Effector CD4-positive, alpha-beta T cell (primary cell): ENCODE measurements at places on chromosomes 1 and 21.
A peak's percentile ranks its signal among the peaks of the same experiment; 100 is the strongest.

DNA sequence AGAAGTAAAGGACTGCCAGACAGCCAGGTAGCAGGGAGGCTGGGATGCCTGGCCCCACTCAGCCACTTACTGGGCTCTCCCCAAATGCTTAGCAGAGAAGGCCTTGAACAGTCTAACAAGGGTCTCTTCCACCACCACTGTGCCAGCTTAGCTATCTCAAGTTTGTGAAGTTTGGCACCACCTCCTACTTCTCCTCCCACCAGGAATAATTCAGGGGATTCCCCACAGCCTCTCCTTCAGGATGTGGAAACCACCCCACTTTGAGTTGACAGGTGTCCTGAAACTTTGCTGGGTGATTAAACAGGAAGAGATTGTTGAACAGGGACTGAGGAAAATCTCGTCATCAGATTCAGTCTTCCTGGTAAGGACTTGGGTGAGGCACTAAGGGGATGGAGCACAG, 59.4 kb upstream of the ATP1B1 start:
- no peak for DNase-seq

DNA sequence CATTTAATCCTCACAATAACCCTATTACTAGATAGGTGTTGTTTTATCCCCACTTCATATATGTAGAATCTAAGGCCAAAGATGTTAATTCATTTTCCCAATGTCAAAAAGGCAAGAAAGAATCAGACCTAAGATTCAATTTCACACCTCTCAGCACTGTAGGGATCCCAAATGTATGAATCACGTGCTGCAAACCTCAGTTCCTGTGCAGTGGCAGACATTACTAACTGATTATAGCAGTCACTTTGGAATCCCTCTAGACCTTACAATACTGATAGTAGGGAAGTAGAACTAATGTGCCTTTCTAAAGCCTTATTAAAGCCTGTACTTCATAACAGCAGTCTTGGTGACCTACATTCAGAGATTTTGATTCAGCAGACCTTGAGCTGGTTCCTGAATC, 2.3 kb downstream of the C1orf87 start:
- DNase-seq, result no peak

DNA sequence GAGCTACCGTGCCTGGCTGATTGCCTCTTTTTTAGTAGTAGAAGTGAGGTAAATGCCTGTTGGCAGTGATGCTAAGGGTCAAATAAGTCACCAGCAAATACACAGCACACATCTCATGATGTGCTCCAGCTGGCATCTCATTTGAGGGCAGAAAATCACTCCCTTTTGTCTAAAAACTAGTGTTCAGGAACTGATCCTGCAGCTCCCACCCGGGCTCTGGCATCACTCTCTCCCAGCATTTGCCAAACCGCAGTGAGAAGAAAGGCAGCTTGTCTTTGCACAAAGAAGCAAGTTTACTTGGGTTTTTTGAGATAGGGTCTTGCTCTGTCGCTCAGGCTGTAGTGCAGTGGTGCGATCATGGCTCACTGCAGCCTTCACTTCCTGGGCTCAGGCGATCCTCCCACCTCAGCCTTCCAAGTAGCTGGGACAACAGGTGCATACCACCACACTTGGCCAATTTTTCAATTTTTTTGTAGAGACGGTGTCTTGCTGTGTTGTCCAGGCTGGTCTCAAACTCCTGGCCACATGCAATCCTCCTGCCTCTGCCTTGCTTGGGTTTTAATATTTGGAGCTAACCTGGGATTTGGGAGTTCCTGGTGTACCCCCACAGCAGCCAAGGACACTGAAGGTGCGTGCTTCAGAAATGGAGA, 4.1 kb downstream of the RBP7 start:
- no peak for DNase-seq

GRCh38 chr1:6962478-6962995, 177.3 kb downstream of the CAMTA1 start:
- peak; percentile 6 for DNase-seq

DNA sequence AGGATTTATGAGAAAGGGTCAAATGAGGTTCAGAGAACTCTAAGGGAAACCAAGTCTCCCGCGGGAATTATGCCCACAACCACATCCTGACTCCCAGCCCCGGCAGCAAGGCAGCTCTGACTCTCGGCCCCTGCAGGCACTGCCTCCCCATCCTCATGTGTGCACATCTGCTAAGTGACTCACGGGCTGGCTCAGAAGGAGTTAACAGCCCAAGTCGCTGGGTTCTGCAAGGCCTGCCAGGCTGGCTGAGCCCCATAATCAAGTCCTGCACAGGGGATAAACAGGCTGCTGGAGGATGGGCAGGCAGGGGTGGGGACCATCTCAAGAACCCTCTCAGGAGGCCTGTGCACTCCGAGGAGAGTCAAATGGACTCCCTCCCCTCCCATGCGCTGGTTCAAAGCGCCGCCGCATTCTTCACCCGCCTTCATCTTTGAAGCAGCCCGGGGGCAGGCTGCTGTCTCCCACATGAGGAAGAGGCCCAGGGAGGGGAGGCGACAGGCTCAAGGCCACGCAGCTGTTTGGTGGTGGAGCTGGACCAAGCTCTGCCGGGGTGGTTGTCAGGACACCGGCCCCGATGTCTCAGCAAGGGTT, 344.3 kb downstream of the MATN1 start:
- DNase-seq, result no peak

DNA sequence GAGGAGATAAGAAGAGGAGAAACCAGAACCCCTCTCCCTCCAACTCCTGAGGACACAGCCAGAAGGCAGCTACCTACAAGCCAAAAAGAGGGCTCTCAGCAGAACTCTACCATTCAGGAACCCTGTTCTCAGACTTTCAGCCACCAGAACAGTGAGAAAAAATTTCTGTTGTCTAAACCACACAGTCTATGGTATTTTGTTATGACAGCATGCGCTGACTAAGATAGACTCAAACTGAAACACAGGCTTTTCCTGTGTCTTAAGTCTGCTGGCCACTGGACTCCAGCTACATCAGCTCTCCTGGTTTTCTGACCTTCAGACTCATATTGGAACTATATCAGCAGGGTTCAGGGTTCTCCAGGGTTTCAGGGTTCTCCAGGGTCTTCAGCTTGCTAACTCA, 126.5 kb upstream of the TNFSF4 start:
- no peak for DNase-seq

DNA sequence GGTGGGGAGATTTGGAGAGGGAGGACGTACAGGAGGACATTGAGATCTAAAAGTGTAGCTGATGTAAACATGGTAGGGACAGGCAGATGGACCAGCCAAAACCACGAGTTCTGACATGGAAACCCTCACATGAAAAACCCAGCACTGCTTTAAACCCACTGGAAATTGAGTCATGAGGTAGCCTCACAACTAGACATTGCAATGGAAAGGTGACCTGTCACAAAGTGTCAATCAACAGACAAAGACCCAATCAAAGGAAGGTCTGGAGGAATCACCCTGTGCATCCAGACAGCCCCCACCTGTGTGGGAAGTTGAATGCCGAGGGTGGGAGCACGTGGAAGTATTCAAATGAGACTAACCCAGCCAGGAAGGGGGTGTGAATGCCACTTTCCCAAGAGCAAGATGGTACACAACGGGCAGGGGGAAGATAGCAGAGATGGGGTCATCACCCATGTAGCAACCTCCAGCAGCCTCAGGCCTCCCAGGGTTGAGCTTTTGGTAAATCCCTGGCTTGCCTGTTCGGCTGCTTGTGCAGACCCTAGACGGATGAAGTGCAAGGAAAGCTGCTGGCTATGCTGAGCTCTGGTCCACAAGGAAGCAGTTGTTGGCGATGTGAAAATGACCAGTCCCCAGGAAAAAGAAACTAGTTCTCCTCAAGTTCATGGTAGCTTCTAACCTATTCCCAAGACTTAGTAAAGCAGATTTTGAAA, 5.6 kb downstream of the FCMR start:
- no peak for DNase-seq

- DNase-seq, result peak; percentile 67
Observed at GRCh38 chr1:1777950-1778662, at the start of gene NADK. NADK (minus strand) TSS chr1:1778470; CDS start chr1:1765406, 13,064 bp downstream.

DNA sequence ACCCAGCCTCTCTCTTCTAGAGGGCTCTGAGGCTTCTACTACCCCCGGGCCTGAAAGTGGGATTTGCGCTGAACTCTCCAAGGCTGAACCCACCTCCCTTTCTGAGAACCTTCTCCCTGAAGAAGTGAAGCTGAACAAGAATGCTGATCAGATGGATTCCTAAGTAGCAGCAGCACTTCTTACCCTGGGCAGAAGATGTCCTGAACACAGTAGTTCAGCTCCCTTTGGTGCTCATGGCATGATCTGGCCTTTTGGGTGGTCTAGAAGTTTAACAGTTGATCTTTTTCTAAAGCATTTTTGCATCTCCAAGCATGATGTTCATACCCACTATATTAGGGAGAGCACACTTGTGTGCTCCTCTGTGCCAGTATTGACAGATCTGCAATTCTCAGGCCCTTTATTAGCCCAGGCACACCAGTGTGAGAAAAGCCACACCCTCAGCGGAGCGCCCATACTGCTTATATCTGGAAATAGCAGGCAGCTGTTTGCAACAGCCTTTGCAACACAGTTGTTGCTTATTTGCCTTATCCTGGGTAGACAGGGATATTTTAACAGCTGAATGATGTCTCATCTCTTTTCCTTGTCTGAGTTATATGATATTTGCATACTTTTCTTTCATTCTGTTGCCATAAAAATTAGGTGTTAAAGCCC, 34.2 kb downstream of the CNN3 start:
- no peak for DNase-seq

DNA sequence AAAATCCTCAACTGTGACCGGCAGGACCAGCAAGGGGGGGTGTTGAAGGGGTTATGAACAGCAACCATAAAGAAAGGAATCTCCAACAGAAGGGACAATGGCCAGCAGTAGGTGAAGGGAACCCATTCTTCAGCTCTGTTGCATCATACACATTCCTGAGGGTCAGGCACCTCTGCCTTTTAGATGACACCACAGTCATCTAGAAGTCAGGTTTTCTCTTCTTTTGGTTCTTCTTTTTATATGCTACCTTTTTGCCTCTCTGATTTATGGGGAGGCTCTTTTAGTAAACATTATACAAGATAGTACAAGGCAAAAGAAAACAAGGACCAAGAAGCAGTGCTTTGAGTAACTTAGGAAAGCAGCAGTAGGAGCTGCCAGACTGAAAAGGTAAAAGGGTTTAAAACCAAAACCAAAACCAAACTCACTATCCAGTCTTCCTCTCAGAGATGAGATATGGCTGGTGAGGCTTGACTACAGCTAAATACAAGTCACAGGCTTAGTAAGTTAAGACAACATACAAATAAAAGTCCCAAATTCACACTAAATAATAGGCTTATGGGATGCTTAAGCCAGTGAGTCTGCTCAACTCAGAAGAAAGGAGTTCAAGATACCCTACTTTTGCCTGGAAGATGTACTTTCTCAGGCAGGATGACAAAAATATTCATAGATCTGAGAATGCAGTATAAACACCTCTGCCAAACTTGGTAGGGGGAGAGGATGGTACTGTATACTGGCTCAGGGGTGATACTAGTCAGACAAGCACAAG, 4.1 kb downstream of the TEX38 start:
- no peak for DNase-seq

DNA sequence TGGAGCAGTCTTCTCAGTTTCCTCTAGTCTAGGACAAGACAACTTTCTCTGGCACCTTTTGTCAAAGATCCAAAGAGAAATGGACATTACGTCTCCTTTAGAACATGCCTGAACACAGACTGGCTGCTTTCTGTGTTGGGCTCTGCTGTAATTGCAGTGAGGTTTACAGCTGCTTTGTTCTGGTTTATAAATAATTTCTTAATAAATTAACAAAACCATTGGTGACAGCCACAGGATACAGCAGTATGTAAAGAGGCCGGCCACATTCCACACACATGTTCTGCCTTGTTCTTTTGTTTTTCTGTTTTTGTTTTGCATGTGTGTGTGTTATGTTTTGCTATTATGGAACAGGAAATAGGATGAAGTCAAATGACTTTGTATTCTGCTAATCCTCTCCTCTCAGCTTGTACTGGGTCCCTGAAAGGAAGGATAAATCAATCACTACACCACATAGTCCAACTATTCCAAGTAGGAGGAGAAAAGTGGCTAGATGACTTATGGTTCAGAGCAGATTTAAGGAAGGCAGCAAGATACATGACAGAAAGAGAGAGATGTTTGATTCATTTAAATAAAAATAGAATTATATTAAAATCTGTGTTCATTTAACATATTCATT, 161.5 kb upstream of the ESRRG start:
- no peak for DNase-seq

DNA sequence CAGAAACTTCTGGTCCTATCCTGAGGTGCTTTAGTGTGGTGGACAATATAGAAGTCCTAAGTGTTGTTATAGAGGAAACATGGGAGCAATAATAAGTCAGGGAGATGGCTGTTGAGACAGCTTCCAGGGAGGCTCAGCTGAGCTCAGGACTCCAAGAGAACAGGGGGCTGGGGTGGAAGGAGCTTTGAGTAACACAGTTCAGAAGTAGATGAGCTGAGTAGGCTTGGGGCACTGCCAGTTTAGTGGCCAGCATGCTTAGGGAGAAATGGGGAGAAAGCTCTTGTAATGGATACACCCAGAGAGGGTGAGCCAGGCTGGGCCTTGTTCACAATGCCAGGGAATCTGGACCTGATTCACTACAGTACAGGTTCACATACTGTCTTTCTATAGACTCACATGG, 201.6 kb downstream of the DAB1 start:
- DNase-seq, result no peak

DNA sequence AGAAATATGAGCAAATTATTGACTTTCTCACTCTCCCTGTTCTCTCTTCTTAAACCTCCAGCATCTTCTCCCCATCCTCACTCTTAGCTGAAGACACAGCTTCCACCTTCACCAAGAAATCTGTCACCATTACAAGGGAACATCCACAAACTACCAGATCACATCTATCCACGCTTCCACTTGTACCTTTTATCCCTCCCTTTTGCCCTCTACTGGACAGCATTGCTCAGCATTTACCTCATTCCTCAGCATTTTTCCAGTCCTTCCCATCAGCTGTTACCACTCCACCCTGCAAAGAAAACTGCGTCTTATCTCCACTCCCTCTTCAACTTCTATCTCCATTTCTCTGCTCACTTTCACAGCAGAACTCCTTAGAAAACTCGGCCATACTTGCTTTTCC, 42.6 kb downstream of the KCNJ6 start:
- no peak for DNase-seq

- no peak for DNase-seq
Observed at GRCh38 chr1:110208916-110209645, 1.0 kb upstream of the KCNC4 start.

DNA sequence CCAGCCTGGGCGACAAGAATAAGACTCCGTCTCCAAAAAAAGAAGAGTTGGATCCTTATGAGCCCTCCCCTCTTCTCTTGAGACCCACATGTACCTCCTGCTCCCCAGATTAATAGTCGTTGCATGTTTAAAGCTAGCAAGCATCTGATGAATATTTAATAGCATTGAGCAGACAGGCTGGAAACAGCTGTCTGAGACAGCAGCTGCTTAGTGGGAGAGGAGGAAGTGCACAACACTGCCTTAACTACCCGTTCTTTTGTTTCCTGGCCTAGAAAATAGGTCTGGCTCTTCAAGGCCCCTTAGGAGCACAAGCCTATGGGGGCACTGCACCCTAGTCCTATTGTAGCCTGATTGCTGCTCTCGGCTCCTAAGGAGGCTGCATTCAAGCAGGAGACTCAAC, 17.3 kb upstream of the TMEM39B start:
- no peak for DNase-seq
